Activated CD4-positive, alpha-beta T cell treated with anti-CD3 and anti-CD28 coated beads, Interleukin-10, Interleukin-2, amounts not matched to agents 100 ng/mL and 50 ng/mL, durations not matched to agents 16 hours and 8 hours (primary cell): ENCODE measurements at places on chromosomes 1 and 21.

DNA sequence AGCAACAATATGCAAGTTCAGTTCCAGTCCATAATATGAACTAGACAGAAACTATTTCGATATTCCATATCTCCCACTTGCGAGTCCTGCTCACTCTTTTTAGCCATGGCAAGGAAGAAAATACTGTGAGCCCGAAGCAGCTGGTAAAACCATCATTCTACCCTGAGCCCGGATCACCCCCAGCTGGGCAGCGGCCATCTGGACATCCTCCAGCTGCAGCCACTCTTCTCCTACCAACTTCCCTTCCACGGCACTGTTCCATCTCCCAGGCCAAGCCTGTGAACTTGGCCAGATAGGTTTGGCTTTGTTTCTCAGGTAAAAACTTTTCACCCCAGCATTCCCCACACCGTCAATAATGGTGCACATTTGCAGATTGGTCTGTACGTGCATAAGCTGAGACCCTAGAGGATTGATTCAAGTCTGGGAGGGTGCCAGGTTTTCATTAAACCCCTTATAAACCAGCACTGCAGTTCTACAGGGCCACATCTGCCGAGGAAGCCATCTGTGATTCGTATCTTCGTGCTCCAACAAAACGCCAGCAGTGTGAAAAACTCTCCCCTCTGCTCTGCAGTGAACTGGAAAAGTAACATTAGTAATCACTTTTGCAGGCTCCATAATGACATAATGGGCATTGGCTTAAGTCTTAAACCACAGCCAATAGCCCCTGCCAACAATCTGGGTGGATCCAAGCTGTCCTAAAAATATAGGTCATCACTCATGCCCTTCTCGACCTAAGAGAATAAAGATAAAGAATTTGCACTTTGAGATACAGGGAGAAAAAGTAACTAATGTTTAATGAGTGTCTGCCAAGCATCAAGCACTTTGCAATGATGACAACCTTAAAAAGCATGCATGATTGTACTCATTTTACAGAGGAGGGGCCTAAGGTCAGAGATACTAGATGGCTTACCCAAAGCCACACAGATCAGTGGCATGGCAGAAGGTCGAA lies 205.1 kb downstream of the PLPP3 start:
- no peak for DNase-seq

DNA sequence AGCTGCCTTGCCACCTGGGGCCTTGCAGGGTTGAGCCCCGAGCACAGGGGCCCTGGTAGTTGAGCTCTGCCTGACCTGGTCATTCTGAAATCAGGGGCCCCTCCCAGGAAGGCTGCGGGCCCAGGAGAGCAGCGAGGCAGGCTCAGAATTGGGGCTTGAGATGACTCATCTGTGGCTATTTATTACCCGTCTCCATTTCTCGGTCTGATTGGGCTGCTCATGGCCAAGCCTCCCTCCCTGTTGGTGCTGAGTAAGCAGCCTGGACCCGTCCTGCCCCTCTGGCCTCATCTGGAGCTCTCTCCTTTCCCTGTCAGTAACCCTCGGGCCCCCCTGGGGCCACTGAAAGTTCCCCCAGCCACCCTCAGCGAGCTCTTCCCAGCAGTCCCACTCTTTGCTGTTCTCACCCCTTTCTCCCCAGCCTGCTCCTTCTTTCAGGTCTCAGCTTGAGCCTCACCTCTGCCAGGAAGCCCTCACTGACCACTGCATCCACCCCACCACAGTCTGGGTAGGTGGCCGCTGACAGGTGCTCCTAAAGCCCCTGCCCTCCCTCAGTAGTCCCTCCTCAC lies 11.0 kb upstream of the TNFRSF8 start:
- DNase-seq = peak; percentile 96

DNA sequence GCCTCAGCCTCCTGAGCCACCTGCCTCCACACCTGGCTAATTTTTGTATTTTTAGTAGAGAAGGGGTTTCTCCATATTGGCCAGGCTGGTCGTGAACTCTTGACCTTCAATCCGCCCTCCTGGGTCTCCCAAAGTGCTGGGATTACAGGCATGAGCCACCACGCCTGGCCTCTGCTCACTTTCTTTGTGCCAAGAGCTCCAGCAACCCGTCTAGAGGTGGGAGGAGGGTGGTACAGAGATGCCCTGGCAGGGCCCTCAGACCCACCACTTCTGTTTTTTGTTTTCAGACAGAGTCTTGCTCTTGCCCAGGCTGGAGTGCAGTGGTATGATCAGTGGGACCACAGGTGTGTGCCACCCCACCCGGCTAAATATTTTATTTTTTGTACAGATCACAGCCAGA lies 6.9 kb upstream of the SYNC start:
- DNase-seq = no peak

DNA sequence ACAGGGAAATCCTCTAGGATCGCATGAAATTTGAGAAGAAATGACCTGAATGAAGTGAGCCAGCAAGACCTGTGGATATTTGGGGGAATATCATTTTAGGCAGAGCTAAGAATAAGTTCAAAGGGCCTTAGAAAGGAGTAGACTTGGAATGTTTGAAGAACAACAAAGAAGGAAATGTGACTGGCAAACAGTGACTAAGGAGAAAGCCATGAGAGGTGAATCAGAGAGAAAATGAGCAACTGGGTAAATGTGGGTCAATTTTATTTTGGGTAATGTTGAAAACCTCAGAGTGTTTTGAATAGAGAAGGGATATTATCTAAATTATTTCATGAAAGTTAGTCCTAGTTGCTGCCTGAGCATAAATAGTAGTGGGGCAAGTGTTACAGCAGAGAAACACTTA lies 672.8 kb downstream of the LMO4 start:
- no peak for DNase-seq

GRCh38 chr1:6588128-6588892 lies 8.5 kb downstream of the ZBTB48 start:
- no peak for DNase-seq

DNA sequence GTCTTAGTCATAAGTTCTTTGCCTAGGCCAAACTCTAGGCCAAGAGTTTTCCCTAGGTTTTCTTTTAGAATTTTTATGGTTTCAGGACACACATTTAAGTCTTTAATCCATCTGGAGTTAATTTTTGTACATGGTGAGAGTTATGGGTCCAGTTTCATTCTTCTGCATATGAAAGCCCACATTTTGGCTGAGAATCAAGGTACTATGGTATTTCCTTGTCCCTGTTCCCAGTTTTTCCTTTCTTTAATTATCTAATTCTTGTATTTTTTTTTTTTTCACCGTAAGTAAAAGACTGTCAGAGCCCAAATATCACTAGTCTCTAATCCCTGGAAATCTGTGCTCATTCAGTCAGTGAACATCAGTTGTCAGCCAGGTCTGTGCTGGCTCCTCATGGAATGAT lies 105.4 kb downstream of the MAP3K21 start:
- no peak for DNase-seq

- no peak for DNase-seq
Observed at GRCh38 chr1:65979136-65980044, 186.7 kb downstream of the PDE4B start.

DNA sequence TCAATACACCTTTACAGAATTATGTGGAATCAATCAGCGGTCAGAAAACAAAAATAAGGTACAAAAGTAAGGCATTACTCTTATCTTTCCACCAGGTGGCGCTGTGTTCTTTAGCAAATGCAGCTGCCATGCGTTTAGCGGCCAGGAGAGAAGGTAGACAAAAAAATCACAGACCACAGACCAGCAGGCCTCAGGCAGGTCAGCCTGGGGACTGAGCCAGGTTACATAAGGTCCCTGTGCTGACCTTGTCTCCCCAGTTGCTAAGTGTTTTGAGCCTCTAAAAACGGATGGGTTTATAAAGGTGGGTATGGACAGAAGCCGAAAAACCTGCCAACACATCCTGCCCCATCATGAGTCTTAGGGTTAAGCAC lies 2.8 kb downstream of the RGS16 start:
- DNase-seq = peak; percentile 82

- DNase-seq = peak; percentile 35
Observed at GRCh38 chr1:230068952-230069684, 2.1 kb downstream of the GALNT2 start.

- no peak for DNase-seq
Observed at GRCh38 chr1:226476648-226477319, 68.9 kb upstream of the PARP1 start.

GRCh38 chr1:153649863-153650235 lies 8.7 kb upstream of the SNAPIN start:
- no peak for DNase-seq

GRCh38 chr1:40047276-40047675 lies 6.7 kb downstream of the CAP1 start:
- no peak for DNase-seq

- no peak for DNase-seq
Observed at GRCh38 chr1:84020151-84020550, 21.2 kb upstream of the TTLL7 start.

DNA sequence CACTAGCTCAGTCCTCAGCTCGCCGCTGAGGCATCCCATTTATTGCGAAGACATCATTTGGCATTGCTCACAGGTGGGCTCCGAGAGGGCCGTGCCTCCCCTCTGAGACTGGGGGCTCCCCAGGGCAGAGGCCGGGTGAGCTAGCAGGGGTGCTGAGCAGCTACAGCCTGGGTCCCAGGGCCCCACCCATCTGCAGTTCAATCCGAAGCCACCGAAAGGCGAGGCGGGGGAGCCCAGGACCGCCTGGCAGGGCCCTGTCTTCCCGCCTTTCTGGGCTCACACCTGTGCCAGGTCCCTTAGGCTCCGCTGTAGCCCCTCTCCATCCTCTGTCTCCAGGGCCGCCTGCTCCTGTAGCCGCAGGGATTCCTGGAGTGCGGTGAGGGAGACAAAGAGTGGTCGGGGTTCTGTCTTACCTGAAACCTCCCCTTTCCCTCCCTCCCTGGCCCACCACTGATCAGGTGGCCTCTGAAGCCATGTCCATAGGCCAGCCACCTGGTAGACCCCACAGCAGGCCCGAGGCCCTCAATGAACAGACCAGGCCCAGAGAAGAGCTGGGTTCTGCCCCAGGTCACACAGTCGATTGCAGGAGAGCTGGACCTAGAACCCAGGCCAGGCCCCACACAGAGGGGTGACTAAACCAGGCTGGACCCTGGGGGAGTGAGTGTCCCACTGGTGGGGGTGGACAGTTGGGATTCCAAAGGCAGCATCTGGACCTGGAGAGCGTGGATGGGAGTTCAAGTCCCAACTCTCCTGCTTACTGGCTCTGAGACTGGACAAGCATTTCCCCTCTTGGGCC lies 18.1 kb upstream of the NBPF1 start:
- DNase-seq = no peak

DNA sequence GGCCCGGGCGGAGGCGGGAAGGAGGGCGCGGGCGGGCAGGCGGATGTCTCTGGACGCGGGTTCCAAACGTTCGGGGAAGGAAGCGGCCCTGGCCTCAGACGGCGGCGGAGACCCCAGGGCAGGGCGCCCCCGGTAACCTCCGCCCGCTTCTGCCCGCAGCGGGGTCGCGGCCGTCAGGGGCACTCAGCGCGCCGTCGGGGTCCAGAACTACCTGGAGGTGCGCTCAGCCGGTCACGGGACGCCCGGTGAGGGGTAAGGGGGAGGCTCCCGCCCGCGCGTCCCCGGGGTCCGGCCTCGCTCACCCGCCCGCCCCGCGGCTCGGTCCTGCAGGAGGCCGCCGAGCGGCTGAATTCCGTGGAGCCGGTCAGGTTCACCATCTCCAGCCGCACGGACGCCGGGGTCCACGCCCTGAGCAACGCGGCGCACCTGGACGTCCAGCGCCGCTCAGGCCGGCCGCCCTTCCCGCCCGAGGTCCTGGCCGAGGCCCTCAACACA lies 406 bp downstream of the PUSL1 start:
- DNase-seq = no peak

DNA sequence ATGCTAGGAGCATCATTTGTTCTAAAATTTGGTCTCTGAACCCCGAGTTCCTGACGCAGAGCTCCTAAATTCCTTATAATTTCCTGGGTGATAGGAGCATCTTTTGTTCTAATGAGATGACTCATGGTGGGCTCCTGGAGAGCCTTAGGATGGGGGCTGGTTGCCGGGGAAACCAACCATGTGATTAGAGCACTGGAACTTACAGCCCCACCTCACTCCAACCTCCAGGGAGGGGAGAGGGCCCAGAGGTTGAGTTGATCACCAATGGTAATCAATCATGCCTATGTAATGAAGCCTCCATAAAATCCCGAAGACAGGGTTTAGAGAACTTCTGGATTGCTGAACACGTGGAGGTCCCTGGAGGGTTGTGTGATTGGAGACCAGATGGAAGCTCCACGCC lies 7.7 kb downstream of the SHISAL2A start:
- DNase-seq = no peak

- DNase-seq = no peak
Observed at GRCh38 chr1:4564051-4564450, 90.4 kb upstream of the AJAP1 start.

DNA sequence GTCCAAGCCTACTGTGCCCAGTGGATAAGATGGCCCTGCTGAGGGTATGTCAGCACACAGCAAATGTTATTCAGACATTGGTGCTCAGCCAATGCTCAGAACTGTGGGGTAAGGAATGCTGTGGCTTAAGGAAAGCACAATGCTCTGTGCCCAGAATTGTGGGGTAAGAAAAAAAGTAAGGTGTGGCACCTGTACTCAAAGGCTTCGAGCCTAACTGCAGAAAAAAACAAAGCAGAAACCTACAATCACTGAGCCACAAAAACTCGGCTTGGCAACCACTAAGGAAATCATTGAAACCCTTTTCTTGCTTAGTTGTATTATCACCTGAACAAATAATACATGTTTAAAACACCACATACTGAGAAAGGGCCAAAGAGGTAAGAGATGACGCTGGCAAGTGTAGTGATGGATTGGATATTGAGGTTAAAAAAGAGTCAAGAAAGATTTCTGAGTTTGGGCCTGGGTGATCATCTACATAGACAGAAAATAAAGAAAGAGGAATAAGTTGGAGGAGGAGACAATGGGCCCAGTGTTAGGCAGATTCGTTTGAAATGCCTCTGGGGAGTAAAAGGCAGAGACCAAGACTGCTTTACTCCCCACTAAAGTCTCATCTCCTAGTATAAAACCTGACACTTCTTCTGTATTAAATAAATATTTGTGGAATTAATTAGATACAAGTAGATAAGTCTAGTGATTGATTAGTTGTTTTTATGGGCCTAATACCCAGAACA lies 25.9 kb upstream of the ATP1A1 start:
- no peak for DNase-seq

DNA sequence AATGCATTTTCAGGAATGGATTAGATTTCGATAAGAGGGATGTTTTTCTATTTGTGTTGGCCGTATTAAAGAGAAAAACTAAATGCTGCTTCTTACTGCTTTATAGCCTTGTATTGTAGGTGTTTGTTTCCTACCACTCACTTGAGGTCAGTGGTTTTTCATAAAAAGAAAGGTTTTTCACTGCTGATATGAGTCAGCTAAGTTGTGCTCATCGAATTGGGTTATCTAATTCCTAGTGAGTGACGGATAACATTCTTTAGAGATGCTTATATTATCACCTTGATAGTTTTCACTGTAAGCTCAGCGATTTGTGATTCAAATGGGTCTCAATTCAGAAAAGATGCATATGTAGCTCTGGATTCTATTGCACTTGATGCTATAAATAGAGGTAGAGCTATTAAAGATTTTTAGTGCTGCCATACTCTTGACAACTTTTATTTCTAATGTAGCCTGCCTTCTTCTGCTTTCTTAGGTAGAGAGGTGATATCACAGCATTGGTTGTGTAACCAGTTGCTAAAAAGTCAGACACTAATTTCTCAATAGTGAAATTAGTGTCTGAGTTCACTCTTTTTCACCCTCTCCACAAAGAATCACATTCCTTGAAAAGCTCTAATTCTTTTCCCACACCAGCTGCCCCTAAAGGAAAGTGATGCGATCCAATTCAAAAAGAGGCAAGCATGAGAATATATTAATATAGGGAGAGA lies 180.0 kb downstream of the RASAL2 start:
- DNase-seq = no peak
